Activated T-helper 17 cell treated with anti-CD3 and anti-CD28 coated beads, Interleukin-2, amount 50 U/mL, for 72 hours (primary cell): ENCODE measurements at places on chromosomes 6 and 20.

DNA sequence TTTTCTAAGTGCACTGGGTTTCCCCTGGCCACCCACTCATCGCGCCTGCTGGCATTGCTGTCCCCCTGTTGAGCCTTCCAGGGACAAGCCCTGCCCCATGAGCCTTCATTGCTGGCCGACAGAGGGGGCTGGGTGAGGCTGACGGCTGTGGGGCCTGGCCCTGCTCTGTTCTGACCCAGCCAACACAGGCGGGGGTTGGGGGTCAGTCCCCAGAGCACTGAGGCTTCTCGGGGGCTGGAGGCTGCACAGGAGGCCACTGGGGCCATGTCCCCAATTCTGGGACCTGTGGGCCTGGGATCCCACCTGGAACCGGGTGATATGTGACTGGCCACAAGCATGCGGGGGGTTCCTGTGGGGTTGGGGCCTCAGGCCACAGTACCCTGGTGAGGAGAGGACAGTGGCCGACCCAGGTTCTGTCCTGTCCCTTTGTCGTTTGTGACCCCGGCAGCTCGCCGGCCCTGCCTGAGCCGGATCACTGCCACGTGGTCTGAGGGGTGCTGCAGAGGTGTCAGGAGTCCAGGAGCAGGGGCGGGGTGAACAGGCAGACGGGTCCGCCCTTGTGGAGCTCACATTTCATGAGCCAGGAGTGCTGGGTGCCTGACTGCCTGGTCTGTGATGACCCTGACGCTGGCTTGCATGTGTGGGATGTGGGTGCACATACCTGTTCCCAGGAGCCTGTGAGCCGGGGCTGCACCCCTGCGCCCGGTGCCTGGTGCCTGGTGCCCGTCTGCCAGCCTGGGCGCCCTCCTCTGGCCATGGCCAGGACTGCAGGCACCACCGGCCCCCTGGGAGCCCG lies 2.1 kb upstream of the COL20A1 start:
- peak; percentile 68 for ATAC-seq

- peak; percentile 35 for ATAC-seq
Measured at GRCh38 chr6:107198631-107199416, 83.5 kb upstream of the BEND3 start.

DNA sequence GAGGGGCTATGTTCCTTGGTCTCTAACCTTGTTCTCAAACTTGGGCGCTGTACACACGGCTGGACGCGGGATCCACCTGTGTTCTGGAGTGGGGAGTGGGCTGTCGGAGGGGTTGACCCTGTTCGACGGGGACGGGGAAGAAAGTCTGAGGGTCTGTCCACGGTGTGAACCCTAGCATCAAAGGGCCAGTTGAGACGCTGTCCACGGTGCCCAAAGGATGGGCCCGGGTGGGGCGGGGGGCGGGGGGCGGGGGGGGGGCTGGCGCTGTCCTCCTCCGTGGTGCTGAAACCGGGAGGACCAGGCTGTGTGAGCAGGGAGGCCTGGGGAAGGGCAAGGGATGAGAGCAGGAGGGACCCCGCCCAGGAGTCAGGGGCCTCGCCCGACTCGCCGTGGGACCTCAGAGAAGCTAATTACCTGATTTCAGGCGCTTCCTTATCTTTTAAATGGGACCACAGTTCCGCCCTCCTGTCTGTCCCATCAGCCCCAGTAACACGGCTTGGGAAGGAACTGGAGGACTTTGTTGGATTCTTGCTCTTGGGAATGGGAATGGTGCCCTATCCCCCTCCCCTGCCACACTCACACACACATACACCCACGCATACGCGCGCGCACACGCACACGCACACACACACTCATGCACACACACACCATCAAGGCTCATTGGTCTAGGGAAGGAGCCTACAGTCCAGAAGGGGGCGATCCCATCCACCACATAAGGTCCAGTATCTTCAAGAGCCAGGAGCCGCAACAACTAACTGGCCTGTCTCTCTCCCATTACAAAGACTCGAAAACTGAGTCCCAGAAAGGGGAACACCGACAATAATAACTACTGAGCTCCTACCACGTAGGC lies 1.0 kb upstream of the VSTM2L start:
- peak; percentile 47 for ATAC-seq

GRCh38 chr6:117399924-117400323 lies 25.8 kb downstream of the ROS1 start:
- no peak for ATAC-seq

- ATAC-seq: peak; percentile 86
Measured at GRCh38 chr6:33343953-33344611, 26.5 kb upstream of the ZBTB22 start.

GRCh38 chr6:143528164-143528811 lies 16.8 kb upstream of the FUCA2 start:
- ATAC-seq: peak; percentile 89
